ENCODE measurements at places on chromosomes 3 and 15.

- DNase-seq, result no peak
Observed at GRCh38 chr3:182999767-183000166, 19.4 kb upstream of the DCUN1D1 start.

DNA sequence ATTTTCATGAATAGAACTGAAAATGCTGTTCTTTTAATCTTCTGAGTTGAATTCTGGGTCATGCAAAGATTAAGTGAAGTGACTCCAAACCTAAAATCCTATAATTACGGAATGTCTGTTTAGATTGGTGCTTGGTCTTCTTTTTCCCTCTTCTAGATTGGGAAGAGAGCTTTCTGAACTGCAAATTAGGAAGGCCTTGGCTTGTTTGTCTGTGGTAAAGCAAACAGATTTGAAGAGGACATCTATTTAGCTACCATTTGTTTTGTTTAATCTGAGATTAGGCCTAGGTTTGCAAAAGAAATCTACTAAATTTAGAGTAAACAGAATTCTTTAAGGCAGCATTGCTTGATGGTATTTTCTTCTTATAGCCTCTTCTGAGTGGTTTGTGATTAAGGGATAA is 23.5 kb downstream of the PAQR9 start:
- DNase-seq, result no peak

DNA sequence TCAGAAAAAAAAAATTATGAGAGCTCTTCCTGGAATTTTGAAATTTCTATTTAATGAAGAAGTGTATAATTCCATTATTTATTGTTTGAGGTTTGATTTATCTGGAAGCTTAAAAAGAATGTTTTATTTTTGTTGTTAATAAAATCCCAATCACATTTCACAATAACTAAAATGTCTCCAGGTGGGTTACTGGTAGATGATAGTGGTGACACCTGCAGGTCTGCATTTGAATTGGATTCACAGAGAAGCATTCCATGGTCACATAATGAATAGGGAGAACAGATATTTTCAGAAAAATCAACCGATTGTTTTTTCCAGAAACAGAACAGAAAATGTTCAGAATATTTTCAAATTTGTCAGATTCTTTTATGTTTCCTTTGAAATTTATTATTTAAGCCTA is 48.3 kb downstream of the ASB7 start:
- no peak for DNase-seq

GRCh38 chr15:70856884-70857561 is 3.1 kb upstream of the LARP6 start:
- no peak for DNase-seq

DNA sequence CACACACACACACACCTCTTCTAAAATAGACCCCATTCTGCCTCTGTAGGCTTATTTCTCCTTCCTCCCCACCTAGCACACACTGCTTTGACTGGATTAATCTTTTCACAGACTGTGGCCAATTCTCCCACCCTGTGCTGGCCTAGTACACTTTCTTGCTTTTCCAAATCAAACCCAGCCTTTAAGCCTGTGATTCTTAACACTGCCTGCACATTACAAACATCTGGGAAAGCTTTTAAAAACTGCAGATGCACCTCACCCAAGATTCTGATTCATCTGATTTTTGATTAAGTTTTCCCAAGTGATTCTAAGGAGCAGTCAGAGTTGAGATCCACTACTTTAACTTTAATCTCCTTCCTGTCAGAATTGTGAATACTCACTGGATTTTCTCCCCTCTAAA is 12.8 kb downstream of the CSNK1G1 start:
- no peak for DNase-seq

DNA sequence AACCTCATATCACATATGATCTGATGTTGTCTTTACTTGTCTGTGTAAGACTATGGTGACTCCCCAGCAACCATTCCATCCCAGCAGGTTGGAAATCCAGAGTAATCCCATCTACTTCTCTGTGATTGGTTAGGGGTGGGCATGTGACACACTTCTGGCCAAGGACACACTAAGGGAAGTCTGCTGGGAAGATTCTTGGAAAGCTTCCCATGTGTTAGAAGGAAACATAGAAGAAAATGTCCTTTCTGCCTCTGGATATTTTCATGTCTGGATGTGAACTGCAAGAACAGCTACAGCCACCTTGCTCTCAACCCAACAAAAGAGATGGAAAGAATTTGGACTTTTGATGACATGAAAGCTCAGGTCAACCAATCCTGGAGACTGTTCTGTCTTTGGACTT is 2.6 kb upstream of the UBE2Q2 start:
- no peak for DNase-seq

DNA sequence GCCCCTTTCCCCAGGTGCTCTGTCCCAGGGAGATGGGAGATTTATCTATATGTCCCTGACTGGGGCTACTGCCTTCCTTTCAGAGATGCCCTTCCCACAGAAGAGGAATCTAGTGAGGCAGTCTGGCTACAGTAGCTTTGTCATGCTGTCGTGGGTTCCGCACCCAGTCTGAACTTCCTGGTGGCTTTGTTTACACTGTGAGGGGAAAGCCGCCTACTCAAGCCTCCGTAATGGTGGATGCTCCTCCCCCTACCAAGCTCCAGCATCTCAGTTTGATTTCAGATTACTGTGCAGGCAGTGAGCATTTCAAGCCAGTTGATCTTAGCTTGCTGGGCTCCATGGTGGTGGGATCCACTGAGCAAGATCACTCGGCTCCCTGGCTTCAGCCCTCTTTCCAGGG is 35.4 kb upstream of the SLC7A14 start:
- no peak for DNase-seq

- DNase-seq, result no peak
Observed at GRCh38 chr3:128167973-128168674, 14.8 kb downstream of the EEFSEC start.

GRCh38 chr3:39150148-39150802 is 3.1 kb downstream of the CSRNP1 start:
- no peak for DNase-seq

DNA sequence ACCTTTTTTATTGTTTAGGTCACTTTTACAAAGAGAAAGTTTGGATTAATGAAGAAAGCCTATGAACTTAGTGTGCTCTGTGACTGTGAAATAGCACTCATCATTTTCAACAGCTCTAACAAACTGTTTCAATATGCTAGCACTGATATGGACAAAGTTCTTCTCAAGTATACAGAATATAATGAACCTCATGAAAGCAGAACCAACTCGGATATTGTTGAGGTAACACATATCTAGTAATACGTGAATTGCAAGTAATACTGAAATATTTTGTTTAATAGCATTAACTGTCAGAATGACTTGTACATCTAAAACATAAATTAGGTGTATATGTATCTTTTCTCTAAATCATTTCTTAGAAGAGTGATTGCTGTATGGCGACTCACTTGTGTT is 79.8 kb downstream of the MEF2A start:
- DNase-seq, result no peak

DNA sequence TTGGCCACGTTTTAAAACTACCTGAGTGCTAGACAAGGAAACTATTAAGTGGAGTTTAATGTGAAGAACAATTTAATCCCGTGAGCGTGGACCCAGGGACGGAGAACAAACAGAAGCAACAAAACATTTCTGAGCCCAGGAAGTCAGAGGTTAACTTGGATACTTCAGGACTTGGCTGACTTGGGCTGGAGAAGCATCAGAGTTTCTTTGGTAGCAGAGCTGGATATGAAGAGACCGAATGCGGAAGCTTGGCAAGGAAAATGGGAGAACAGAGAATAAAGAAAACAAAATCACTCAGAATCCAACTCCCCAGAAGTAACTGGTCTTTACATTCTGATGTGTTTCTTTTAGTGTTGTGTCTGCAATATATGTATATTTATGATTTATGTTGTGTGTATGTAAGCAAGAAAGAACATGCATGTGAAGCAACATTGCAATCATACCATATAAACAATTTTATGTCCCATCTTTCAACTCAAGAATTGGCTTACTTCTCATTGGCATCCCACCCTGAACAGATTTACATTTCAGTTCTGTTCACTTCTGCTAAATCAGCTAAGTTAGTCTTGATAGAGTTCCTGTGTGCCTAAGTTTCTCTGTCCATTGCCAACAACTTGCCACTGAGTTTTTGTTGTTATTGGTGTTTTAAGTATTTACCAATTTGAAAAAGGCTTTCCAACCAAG is 17.2 kb upstream of the PLOD2 start:
- DNase-seq, result no peak

DNA sequence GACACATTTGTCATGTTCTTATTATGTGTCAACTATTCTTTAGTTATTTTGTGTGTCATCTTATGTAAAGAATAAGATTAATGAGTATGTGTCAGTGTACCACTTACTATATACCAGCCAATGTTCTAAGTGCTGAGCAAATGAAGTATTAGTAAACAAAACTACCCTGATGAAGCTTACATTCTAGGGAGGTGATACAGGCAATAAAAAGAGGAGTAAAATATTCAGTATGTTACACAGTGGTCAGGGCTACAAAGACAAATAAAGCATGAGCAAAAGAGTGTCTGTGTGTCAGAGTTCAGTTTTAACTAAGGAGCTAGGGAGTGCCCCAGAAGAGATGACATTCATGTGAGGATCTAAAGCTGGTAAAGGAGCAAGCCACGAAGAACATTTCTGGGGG is 79.1 kb downstream of the TRPC1 start:
- no peak for DNase-seq

- no peak for DNase-seq
Observed at GRCh38 chr3:98646680-98647079, 53.3 kb upstream of the CPOX start.

- no peak for DNase-seq
Observed at GRCh38 chr3:189833996-189834395, 202.8 kb downstream of the TP63 start.

DNA sequence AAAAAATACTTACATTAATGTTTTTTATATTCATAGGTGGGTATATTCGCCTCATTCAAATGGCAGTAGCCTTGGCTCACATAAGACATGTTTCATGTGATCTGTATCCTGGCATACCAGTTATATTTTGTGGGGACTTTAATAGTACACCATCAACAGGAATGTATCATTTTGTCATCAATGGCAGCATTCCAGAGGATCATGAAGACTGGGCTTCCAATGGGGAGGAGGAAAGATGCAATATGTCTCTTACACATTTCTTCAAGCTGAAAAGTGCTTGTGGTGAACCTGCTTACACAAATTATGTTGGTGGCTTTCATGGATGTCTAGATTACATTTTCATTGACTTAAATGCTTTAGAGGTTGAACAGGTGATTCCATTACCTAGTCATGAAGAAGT is 3.5 kb downstream of the PDE12 start:
- DNase-seq, result no peak

- no peak for DNase-seq
Observed at GRCh38 chr3:50441424-50442217, 61.8 kb downstream of the CACNA2D2 start.

DNA sequence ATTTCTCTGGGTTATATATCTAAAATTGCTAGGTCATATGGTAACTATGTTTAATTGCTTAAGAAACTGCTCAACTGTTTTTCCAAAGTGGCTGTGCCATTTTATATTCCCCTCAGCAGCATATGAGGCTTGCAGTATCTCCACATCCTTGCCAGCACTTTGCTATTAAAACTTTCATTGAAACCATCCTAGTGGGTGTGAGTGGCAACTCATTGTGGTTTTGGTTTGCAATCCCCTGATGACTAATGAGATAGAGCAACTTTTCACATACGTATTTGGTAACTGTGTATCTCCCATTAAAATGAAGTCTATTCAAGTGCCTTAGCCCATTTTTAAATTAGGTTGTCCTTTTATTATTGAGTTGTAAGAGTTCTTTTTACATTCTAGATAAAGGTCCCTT is 17.3 kb downstream of the KPNA1 start:
- DNase-seq, result no peak

GRCh38 chr3:4716706-4717362 is 223.7 kb downstream of the ITPR1 start:
- DNase-seq, result no peak

GRCh38 chr3:53253707-53254508 is 1.9 kb downstream of the TKT start:
- no peak for DNase-seq

GRCh38 chr3:32502946-32503286 is 264 bp upstream of the CMTM6 start:
- no peak for DNase-seq

Data from activated T-helper 2 cell treated with anti-CD3 and anti-CD28 coated beads, Interferon-gamma antibody, Interleukin-2, Interleukin-4, amounts not matched to agents 10 μg/mL and 5 μg/mL and 100 μg/mL, durations not matched to agents 14 hours and 24 hours and 36 hours (primary cell).